KBM-7 (cell line): ENCODE measurements at places on chromosomes 2 and 18.

GRCh38 chr2:153536115-153536514 is 57.6 kb upstream of the RPRM start:
- no peak for DNase-seq

- no peak for DNase-seq
Observed at GRCh38 chr18:76260941-76261472, 234.0 kb downstream of the ZNF516 start.

- DNase-seq: no peak
Observed at GRCh38 chr2:219782737-219783348, 155.4 kb downstream of the SLC4A3 start.

DNA sequence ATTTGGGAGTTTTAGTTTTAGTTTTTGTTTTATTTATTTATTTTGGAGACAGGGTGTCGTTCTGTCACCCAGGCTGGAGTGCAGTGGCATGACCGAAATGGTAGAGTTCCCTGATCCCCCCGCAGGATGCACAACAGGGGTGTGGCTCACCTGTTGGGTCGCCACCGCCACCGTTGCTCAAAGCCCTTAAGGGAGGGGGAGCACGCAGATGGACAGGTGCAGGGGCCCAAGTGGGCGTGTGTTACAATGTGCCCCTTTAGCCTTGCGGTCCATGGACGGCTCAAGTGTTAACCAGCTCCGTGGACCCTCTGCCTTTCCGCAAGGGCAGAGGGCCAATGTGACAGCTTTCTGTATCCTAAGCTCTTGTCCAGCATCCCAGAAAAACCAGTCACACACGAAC is 61.4 kb upstream of the REL start:
- DNase-seq: no peak

- DNase-seq: no peak
Observed at GRCh38 chr2:200443376-200443775, 66.5 kb downstream of the KCTD18 start.

GRCh38 chr2:74045454-74045853 is 60.7 kb downstream of the TET3 start:
- DNase-seq: no peak

DNA sequence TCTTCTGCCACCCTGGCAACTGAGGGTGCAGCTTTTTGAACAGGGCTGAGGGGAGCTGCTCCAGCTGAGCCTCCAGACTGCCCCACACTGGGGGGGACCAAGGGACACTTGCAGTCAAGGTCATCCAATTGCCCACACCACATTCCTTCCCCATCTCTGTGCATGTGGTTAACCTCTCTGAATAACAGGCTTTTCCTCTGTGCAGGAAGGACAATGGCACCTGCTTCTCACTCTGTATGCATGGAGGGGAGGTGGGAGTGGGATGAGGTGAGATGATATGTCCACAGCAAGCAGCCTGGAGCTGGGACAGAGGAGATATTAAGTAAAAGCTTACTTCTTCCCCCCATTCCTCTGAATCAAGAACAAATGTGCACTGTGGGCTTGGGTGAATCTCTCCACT is 39.1 kb upstream of the TEX51 start:
- DNase-seq: no peak

GRCh38 chr2:170394641-170395387 is 216.9 kb downstream of the MYO3B start:
- DNase-seq: no peak

GRCh38 chr2:205377324-205377723 is 305.0 kb upstream of the NRP2 start:
- DNase-seq: no peak

- no peak for DNase-seq
Observed at GRCh38 chr2:3677436-3677835, 19.4 kb downstream of the ALLC start.

DNA sequence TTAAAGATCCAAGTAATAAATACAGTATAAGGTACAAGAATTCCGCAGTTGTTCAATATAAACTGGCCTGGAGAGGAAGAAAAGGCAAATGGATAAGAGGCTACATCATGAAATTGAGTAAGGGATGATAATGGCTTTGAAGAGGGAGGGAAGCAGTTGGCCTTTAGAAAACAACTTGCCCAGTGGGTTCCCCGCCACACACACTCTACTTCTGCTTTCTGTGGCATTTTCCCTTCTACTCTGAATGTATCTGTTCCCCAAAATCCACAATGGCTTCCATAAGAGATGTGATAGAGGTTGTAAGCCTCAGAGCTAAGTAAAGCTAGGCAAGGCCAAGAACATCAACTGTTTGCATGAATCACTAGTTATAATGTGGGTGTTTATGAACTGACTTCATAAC is 221.3 kb downstream of the MBD2 start:
- DNase-seq: no peak

- no peak for DNase-seq
Observed at GRCh38 chr2:20796374-20796791, 26.5 kb downstream of the LDAH start.

- no peak for DNase-seq
Observed at GRCh38 chr2:228527197-228527881, 345.9 kb upstream of the SPHKAP start.

DNA sequence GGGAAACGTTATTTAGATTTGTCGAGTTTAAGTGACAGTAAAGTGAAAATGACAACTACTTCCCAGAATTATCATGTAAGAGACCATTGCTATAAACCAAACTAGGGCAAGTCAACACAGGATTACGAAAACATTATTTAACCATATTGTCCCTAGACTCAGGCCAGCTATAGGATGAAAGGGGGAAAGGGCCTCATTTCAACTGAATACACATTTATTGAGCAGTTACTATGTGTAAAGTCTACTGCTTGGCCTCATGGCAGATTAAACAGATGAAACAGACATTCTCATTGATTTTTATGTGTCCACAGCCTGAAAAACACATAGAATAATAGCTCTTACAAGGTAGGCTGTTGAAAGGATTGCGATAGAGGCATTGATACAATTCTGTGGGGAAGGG is 32.7 kb downstream of the ARHGEF33 start:
- no peak for DNase-seq

- no peak for DNase-seq
Observed at GRCh38 chr2:120531365-120531764, 185.4 kb downstream of the INHBB start.

- no peak for DNase-seq
Observed at GRCh38 chr2:95392320-95392719, 10.2 kb upstream of the FAHD2A start.

GRCh38 chr2:72956936-72957335 is 39.6 kb downstream of the EMX1 start:
- no peak for DNase-seq

DNA sequence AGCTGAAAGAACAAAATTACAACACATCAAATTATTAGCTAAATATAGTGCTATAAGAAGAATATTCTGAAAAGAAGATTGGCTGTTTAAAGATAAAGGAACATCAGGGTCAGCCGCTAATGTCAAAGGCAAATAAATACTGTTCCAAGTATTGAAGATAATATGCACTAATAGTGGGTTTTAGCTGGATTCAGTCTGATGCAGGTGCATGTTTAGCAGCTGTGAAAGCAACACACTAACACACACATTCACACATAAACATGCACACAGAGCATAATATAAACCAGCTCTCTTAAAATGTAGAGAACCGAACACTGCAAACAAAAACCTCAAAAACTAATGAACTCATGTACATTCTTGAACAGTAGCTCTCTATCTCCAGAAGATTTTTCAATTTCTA is 634.6 kb downstream of the ERBB4 start:
- no peak for DNase-seq

GRCh38 chr2:234874347-234875046 is 77.3 kb upstream of the SH3BP4 start:
- no peak for DNase-seq

DNA sequence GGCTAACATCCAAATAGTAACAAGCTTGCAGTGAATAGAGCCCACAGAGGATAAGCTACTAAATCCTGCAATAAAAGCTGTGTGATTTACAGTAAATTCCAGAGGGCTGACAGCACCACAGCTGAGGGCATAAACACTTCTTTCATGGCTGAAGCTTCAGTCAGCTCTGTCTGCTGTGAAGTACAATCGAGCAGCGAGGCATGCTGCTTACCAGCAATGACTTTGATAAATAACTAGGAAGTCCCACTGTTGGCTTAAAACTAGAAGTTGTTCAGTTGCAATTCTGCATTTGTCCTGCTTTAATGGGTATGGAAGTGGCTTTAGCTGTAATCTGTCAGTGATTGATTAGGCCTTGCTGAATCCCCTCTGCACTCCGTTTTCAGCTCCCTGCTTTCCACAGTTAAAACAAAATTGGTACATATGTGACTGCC is 65.2 kb upstream of the FIGN start:
- no peak for DNase-seq

DNA sequence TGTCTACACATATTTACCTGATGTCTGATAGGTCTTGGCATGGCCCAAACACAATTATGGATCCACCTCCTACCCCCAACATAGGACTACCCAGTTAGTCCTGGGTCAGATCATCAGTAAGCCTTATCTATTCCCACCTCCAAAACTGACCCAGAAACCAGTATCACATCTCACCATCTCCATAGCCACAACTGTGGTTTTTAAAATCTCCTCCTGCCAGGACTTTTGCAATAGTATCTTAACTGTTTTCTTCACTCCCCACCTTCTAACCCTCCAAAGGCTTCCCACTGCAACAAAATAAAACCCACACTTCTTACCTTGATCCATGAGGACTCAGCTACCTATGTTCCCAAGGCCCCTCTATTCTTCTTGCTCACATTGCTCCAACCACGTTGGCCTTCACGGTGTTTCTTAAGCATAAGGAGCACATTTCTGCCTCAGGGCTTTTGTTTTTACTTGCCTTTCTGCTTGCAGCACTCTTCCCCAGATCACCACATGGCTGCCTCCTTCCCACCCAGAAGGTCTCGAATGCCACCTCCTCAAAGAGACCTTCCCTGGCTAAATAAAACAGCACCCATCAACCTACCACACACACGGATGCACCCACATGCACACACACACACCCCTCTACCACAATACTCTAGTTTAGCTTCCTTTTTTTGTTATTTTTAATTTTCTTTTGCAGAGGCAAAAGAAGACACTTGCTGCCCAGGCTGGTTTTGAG is 125.9 kb upstream of the SLC1A4 start:
- peak; percentile 58 for DNase-seq

GRCh38 chr2:10847008-10847407 is 34.4 kb upstream of the PDIA6 start:
- DNase-seq: no peak

DNA sequence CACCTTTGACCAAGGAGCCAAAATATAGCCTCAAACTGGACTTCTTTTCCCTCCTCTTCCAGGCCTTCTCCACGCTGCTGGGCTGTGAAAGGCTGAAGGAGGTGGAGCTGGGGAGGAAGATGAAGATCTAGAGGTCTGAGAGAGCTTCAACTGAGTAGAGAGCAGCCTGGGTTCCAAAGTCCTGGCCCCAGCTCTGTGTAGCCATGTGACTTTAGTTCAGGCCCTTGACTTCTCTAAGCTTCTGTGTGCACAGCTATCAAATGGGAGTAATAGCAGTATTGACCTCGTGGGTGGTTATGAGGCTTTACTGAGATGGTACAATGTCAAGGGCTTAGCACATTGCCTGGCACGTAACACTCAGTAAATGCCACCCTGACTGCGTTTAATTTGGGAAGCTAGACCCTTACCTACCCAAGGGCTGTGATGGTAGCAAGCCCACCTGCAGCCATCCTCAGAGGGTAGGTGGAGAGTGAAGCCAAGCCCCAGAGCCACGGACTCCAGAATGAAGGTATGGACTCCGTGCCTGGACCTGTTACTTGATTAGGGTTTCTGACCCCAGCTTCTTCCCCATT is 38.4 kb downstream of the SERTAD2 start:
- no peak for DNase-seq

DNA sequence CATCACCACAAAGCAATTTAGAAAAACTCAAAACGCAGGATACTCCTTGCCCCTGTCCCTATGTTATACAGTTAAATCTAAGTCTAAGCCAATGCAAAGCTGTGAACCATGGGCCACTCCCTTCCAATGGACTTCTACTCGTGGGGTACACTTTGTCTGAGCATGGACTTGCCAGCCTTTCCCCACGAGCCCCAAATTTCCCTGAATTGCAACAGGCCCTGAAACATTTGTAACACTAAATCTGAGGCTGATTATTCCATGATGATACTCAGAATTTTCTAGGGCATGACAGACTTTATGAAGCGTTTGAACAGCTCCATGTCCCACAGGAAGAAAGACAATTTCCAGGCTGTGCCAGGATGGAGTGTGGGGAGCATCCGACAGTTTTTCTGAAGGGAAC is 189.6 kb downstream of the TXNL1 start:
- no peak for DNase-seq

- DNase-seq: peak; percentile 50
Observed at GRCh38 chr2:113227698-113228097, 51.0 kb downstream of the PAX8 start.

- DNase-seq: peak; percentile 40
Observed at GRCh38 chr2:113799375-113799774, 42.9 kb upstream of the SLC35F5 start.

- DNase-seq: no peak
Observed at GRCh38 chr18:30806823-30807222, 235.7 kb downstream of the DSC3 start.

DNA sequence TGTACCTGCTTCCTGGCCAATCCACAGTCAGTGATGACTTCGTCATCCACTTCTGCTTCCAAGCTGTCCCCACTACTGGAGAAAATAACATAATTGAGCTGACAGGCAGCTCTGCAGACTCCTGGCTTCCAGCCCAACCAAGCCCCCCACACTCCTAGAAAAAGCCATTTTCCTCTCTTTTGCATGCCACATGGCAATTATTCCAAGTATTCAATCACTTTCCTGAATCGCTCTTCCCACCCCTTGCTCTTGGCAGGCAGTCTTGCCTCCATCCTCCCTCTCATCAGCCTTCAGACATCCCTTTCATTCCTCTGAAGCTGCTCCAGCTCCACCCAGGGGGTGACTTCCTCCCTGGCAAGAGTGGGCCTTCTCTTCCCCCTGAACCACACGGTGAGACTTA is 14.3 kb upstream of the ST8SIA5 start:
- DNase-seq: peak; percentile 16

GRCh38 chr2:98703738-98704137 is 27.2 kb downstream of the MGAT4A start:
- no peak for DNase-seq

- DNase-seq: no peak
Observed at GRCh38 chr2:11678306-11678960, 8.4 kb upstream of the NTSR2 start.

DNA sequence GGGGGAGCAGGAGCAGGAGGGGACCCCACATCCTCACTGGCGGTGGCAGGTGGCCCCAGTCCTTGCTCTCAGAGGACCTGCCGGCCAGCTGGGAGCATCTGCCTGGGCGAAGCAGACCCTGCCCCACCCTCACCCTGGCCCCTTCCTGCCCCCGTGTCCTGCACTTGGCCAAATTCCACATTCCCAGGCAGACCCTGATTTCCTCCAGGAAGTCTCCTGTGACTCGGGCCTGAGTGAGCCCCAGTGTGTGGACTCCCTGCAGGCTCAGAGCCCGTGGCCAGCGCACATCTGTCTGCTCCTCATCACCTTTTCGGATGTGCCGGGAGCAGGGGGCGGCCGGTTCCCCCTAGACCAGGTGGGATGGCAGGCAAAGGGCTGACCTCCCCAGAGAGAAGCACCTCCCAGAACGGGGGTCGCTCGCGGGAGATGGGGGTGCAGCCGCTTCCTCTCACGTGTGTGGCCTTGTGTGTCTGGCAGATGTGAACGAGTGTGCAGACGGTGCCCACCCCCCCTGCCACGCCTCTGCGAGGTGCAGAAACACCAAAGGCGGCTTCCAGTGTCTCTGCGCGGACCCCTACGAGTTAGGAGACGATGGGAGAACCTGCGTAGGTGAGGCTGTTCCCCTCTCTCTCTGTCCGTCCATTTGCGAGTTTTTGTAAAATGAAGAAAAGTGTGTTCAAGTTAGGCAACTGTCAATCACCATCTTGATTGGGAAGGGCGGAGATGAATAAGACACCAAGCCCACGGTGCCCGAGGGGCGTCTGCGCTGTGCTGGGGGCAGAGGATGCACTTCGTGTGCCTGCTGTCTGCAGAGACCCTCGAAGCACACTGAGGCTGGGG is 90.4 kb downstream of the TPO start:
- no peak for DNase-seq
